ENCODE measurements at places on chromosomes 12 and 14.

DNA sequence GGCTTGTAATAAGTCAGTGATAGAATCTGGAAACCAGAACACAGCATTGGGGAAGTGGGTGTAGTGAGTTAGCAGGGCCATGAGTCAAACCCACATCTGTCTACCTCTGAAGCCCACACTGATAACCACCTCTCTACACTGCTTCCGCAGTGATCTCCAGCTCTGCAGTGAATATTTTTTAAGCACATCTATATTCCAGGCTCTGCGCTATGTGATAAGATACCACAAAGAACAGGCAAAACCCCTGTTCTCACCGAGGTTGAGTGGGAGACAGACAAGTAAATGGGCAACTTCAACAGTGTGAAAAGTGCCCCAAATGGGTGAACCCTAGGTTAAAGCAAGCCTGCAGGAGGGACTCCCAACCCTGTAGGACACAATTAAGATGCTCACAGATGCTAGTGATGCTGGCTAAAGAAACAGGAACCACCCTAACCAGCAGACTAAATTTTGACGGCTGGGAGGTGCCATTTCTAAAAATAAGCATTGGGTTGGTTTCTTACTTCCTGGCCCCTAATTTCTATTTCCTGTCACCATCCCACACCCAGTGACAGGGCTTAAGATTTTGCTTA is 375.0 kb downstream of the DPF3 start:
- DNase-seq, result peak; percentile 38

GRCh38 chr14:23067847-23068788 is 10.8 kb upstream of the CDH24 start:
- no peak for DNase-seq

- DNase-seq, result no peak
Measured at GRCh38 chr12:115866909-115867525, 410.5 kb downstream of the MED13L start.

DNA sequence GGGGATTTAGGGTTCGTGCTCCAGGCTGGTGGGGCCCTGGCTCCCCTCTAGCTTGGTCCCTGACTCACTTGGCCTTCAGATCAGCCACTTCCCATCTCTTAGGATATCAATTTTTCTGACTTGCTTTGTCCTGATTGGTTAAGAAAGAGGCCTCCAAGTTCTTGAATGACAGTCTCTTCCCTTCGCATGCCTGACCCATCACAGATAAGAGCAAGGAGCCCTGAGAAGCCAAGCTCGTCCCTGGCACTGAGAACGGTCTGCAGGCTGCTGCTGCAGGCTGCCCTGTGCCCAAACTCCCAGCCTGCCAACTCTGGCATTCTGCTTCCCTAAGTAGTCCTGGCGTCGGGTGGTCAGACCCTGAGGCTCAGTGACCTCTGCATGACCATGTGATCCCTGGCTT is 794 bp upstream of the LRTM2 start:
- no peak for DNase-seq

DNA sequence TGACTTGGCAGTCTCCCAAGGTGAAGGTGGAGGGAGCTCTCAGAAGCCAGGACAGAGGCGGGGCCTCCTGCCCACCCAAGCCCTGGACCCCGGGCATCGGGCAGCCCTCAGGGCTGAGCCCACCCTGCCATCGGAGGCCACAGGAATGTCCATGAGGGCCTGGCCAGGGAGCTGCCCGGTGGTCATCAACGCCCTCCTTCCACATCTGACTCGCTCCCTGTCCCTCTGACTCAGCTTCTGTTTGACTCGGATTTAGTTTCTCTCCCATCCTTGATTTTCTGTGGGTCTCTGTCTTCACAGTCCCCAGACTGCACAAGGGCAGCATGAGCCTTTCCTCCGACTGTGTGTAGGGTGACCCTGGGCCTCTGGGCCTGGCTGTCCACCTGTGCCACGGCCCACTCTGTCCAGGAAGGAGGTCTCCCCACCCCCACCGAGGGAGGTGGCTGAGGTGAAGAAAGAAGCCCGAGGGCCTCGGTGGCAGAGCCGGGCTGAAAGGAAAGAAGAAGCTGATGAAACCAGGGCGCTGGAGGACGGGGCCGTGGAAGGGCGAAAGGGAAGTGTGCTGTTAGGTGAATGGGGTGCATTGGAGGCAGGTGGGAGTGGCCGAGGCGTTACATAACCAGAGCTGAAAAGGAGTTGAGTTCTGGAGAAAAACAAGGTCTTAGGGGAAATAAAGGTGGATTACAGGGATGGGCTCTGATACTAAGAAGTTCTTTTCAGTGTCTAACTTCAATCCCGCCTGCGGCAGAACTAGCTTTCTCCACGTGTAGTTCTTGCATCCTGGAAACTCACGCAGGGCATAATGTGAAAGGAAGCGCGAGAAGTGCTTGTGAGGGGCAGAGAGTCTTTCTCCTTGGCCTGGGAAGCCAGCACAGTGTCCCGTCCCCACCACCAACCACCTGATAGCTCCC is 16.7 kb upstream of the TMEM106C start:
- DNase-seq, result no peak

DNA sequence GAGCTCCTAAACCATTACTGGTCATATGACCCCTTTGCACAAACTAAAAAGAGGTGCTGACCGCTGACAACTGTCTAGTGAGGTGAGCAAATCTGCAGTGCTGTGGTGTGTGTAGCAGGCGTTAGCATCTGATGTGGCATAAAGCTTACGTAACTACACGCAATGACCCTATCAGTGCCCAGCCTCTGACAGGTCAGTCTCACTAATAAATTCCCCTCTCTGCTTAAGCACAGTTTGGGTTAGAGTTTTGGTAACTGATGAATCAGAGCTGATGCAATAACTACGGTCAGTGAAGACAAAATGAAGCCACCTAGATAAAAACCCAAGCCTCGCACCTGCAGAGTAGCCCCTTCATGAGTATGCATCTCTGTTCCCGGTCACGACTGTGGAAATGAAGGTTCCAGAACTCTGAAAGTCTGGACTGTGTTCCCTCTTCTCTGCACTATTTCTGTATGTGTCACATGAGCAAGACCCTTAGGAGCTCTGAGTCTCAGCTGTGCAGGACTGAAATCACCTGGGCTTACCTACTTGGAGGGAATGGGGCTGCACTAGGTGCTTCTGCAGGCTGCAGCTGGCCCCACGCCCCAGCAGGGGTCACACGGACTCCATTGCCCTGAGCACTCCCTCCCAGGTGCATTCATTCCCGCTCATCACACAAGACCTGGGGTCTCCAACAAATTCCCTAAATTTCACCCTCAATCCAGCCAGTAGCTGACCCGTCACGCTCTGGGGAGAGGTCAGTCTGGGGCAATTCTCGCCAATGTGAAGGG is 54.4 kb downstream of the RIMBP2 start:
- DNase-seq, result no peak

DNA sequence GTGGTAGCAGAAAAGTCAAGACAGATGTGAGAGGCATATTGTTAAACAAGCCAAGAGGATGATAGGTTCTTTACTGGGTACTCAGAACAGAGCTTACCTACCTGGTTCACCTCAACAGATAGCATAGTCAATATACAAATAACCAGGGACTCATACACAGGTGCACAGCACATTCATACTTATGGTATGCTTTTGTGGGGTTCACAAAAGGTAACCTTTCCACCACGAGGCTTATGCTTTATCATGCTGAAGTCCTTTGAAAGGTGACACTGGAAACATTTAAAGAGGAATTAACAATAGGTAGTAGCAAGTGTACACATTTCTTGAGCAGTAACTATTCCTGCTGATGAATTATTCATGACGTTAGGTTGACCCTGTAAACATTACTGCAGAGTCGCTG is 42.2 kb upstream of the MBIP start:
- no peak for DNase-seq

GRCh38 chr12:123717350-123717749 is 5.2 kb downstream of the ATP6V0A2 start:
- DNase-seq, result no peak

- DNase-seq, result no peak
Measured at GRCh38 chr12:5593086-5593485, 161.2 kb downstream of the NTF3 start.

DNA sequence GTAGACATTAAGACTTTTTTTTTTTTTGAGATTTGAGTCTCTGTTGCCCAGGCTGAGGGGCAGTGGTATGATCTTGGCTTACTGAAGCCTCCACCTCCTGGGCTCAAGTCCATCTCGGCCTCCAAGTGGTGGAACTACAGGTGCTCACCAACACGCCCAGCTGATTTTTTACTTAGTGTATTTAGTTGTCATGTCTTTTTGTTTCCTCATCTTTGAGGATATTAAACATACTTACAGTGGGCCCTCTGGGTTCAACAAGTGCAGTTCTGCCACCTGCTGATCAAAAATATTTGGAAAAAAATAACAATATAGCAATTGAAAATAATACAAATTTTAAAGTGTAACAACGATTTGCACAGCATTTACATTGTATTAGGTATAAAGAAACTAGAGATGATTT is 4.4 kb upstream of the B4GALNT1 start:
- DNase-seq, result no peak

- DNase-seq, result no peak
Measured at GRCh38 chr12:117686911-117687377, 281.8 kb downstream of the KSR2 start.

DNA sequence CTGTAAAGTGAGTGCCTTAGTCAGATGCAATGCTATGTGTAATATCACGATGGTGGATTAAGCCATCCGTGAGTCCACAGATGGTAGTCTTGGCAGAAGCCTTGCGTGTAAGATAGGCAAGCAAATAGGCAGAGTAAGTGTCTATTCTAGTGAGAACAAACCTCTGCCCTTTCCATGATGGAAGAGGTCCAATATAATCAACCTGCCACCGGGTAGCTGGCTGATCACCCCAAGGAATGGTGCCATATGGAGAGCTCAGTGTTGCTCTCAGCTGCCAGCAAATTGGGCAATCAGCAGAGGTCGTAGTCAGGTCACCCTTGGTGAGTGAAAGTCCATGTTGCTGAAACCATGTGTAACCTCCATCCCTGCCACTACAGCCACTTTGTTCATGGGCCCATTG is 371.2 kb upstream of the LRFN5 start:
- DNase-seq, result no peak

DNA sequence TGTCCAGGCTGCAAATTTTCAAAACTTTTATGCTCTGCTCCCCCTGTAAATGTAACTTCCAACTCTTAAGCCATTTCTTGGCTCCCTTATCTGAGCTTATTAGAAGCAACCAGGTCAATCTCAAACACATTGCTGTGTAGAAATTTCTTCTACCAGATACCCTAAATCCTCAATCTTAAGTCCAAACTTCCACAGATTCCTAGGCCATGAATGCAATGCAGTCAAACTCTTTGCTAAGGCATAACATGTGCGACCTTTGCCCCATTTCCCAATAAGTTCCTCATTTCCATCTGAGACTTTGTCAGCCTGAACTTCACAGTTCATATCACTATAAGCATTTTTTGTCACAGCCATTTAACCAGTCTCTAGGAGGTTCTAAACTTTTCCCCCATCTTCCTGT is 64.5 kb downstream of the TMTC3 start:
- DNase-seq, result no peak

DNA sequence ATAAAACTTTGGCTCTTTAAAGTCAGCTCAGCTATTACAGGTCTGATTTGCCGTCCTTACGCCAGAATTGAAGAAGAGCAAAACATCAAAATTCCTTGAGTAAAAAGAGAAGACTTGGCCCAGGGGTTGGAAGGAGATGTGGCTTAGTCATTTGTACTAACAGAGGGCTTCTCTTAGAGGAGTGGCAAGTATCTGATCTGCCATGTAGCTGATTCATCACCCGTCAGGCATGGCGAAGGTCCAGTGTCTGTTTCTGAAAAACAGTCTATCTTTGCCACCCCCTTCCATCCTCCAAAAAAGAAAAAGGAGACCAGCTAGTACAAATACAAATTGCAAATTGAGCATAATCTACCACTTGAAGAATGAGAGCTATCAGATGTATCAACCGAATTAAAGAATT is 91.9 kb downstream of the RAD52 start:
- no peak for DNase-seq

- DNase-seq, result no peak
Measured at GRCh38 chr14:71311061-71311460, 403.8 kb downstream of the PCNX1 start.

- no peak for DNase-seq
Measured at GRCh38 chr14:29446971-29447370, 480.7 kb downstream of the PRKD1 start.

GRCh38 chr12:22101749-22102243 is 55.8 kb downstream of the CMAS start:
- DNase-seq, result peak; percentile 7

DNA sequence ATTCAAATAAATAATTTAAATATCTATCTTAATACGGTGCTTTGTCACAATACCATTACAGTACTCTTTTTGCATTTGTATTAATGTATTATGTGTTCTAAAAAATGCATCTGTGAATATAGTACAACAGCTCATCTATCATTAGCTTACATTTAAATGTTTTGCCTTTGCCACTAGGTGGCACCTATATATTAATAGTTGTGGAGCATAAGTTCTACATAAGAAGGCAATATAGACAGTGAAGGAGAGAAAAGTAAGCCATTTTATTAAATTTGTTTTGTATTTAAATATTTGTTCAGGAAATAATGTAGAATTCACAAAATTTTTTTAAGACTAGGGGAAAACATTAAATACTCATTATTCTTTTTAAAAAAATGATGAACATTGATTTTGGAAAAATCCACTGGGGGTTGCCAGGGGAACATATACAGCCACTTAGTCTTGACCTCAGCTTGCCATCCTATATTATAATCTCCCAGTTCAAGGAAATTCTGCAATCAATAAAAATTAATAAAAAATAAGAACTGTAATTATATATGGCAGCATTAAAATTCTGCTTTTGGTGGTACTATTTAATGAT is 9.8 kb downstream of the CCER1 start:
- DNase-seq, result no peak

DNA sequence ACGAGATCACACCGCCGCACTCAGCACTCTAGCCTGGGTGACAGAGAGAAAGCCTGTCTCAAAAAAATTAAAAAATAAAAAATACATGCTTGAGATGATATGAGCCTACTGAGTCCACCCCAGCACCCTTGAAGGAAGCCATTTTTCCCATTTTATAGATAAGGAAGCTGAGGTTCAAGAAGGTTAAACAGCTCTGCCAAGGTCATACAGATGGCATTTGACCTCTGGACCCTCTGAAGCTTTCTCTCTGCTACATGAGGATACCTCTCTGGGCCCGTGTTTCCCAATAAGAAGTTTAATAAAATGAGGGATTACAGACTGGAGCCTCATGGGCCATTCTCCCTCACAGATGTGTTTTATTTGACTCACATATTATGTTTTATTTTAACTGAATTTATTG is 53.9 kb upstream of the PNMA1 start:
- DNase-seq, result no peak

- no peak for DNase-seq
Measured at GRCh38 chr14:90242444-90242843, 13.9 kb upstream of the PSMC1 start.

DNA sequence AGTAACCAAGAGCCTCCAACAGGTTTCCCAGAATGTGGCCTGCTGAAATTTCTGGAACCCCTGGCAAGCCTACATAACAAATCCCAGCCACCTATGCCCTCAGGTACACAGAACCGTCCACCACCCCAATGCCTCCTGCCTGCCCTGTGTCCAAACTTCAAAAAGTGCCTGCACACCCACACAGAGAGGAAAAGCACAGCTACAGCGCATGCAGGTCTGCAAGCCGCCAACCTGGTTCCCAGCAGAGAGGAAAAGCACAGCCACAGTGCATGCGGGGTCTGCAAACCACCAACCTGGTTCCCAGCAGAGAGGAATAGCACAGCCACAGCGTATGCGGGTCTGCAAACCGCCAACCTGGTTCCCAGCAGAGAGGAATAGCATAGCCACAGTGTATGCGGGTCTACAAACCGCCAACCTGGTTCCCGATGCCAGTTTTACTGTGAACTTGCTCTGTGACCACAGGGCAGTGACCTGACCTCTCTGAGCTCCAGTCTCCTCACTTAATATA is 113.5 kb downstream of the SCARB1 start:
- no peak for DNase-seq

Data from activated naive CD8-positive, alpha-beta T cell treated with anti-CD3 and anti-CD28 coated beads for 36 hours (primary cell).